ENCODE measurements at places on chromosomes 13 and 19.

DNA sequence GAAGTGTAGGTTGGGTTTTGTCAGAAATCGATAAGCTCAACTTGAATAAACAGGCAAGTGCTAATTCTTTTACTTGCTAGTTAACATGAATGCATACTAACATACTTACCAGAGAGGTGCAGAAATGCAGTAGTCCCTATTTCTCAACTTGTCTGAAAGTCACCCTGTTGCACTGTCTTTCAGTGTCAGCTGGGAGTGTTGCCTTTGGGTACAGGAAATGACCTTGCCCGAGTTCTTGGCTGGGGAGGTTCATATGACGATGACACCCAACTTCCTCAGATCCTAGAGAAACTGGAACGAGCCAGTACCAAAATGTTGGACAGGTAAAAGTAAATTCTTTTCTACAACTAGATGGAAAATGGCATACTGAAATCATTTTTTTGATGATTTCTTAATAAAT, 103.5 kb upstream of the AKAP11 start:
- no peak for DNase-seq

DNA sequence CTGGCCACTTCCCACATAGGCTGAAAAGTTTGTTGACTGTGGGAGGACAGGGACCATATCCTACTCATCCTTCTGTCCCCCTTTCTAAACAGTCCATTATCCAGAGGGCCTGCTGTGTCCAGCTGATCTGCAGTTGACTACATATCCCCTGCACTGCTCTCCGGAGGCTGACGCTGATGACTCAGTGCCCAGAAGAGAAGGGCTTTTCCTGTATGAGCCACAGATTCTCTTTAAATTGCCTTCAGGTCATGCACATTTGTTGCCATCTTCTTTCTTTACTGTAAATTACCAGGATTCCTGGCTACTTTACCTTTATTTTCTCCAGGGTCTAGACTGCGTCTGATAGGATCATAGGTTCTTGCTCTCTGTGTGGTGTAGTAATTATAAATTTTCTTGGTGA, 125.2 kb downstream of the LACC1 start:
- peak; percentile 63 for DNase-seq

GRCh38 chr19:36423925-36424324, 5.5 kb upstream of the ZFP82 start:
- no peak for DNase-seq

- no peak for DNase-seq
Observed at GRCh38 chr13:72368031-72368430, 359.4 kb downstream of the MZT1 start.

DNA sequence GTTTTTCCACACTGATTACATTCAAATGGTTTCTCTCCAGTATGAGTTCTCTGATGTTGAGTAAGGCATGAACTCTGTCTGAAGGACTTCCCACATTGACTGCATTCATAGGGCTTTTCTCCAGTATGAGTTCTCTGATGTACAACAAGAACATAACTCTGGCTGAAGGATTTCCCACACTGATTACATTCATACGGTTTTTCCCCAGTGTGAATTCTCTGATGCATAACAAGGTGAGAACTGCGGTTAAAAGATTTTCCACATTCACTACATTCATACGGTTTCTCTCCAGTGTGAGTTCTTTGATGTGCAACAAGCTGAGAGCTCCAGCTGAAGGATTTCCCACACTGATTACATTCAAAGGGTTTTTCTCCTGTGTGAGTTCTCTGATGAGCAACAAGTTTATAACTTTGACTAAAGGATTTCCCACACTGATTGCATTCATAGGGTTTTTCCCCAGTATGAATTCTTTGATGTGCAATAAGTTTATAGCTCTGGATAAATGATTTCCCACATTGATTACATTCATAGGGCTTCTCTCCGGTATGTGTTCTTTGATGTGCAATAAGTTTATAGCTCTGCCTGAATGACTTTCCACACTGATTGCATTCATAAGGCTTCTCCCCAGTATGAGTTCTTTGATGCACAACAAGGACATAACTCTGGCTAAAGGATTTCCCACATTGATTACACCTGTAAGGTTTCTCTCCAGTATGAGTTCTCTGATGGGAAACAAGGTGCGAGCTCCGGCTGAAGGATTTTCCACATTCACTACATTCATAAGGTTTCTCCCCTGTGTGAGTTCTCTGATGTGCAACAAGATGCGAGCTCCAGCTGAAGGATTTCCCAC, 23.5 kb downstream of the ZNF180 start:
- DNase-seq, result peak; percentile 22

DNA sequence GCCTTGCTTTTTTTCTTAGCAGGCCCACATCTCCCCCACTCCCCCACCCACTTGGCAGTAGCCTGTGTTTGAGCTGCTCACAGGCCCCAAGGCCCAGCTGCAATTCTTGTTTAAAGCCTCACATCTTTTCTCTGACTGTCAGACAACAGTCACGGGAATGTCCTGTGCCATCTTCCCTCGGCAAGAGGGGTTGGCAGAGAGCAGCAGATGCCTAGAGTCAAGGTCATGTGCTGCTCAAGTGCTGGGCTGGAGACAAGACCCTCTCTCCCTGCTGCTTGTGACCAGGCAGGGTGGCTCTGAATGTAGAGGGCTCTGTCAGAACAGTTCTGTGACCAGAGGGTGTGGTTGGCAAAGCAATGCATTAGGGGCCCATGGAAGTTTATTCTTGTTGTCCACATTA, 47.4 kb downstream of the BBC3 start:
- no peak for DNase-seq

DNA sequence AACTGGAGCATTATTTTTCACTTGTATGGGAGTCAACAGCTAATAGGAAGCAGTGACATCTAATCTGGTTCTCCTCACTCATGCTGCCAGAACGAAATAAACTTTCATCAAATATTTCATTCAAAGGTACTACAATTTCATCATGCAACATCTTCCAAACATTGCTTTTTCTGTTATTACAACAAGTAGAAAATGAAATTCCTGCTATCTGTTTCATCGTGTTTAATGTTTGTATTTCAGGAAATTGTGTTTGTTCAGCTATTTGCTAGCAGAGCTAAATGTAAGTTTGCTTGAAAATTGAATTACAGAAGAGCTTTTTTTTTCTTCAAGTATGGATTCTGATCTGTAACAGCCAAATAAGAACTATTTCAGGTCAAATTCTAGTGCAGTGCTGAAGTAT, 90.1 kb downstream of the SLITRK6 start:
- DNase-seq, result peak; percentile 21

DNA sequence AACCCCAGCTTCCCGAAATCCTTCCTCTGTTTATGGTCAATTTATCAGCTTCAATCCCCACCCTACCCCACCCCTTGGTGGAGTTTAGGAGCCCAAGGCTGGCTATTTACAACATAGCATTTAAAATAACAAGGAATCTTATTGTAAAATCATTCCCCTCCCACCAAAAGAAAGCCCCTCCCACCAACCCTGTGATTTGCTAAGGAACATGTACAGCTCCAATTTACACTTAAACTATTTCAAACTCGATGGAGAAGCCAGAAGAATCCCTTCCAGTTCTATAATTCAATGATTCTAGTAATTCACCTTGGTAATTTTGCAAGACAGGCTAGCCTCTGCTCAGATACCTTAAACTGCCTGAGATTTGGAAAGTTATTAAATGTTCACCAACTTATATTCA, 3.0 kb downstream of the LATS2 start:
- DNase-seq, result no peak

DNA sequence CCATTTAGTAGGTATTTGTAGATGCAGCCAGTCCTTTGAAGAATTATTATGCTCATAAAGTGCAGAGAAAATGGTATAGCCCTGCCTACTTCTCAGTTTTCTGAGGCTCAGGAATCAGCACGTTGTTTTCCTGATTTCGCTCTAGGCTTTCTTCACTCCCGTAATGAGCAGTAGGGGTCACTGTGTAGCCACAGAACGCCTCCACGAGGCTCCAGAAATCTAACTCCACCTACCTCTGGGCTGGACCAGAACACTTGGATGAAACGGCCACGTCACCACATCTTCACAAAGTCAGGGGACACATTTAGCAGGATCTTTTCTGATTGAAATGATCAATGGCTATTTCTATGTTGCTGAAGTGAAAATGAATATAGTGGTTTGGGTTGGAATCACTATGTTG, 49.8 kb upstream of the GTF3A start:
- peak; percentile 80 for DNase-seq

DNA sequence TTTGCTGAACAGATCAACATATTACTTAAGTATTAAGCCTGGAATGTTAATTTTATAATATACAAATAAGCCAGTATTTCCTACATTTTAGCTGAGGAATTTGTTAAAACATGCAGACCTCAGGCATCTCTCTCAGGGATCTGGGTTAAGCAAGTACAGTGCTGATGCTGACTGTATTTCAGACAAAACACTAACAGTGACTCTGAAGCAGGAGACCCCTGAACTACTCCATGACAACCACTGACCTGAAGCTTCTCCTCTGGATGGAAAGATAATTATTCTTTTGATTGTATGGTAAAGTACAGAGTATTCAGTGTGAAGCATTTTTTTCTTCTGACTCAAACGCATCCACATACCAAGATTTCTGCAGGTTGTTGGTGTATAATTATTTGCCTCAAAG, 680.8 kb downstream of the LIG4 start:
- DNase-seq, result no peak

- no peak for DNase-seq
Observed at GRCh38 chr19:5971714-5972354, 6.1 kb downstream of the RANBP3 start.

DNA sequence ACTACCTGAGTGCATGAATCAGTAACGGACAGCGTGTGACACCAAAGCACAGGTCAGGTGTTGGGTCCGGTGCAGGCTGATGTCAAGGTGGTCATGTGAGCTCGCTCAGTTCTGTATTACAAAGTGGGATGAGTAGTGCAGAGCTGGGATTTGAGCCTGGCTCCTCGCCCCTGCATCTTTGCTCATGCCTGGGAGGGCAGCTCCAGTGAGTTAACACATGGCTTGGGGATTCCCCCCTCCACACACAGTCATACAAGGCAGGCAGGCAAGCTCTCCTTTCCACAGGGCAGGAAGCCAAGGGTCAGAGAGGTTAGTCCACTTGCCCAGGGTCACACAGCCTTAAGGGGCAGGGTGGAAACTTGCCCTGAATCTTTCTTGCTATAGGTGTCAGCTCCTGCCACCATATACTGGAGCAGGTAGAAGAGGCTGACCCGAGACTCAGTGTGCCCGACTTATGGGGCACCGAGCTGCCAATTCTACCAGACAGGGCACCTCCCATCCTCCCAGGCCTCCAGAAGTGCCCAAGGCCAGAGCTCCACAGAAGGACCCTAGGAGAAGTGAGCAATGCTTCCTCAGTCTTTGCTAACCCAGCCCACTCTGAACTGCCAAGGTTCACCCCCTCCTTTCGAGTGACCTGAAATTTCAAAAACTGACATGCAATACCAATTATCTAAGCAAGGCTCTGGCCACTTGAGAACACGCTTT, 35.4 kb downstream of the ZNF787 start:
- no peak for DNase-seq

DNA sequence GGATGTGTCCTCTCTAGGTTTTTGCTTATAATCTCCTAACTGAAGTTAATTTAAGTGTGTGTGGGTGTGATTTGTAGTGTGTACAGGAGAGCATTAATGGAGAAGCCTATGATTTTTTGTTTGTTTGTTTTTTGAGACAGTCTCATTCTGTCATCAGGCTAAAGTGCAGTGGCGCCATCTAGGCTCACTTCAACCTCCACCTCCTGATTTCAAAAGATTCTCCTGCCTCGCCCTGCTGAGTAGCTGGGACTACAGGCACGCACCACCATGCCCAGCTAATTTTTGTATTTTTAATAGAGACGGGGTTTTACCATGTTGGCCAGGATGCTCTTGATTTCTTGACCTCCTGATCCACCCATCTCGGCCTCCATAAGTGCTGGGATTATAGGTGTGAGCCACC, 20.6 kb downstream of the ZNF701 start:
- DNase-seq, result no peak

DNA sequence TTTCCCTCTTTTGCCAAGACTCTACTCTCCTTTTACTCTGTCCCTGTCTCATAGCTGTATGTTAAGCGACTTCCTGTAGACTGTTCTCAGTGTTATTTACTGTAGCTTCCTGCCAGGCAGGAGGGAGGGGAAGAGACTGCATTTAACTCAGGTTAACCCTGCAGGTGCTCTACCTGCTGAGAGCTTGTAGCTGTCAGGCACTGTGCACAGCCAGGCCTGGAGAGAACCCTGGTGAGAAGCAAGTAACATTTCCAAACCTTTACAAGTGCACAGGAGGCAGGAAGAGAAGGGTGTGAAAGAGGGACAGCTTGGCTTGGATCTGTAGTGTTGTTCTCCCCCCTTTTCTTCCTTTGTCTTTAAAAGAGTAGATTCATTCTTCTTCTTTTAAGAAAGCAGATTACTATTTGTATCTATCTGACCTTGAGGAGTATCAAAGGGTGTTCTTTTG, 167.1 kb downstream of the LMO7 start:
- no peak for DNase-seq

DNA sequence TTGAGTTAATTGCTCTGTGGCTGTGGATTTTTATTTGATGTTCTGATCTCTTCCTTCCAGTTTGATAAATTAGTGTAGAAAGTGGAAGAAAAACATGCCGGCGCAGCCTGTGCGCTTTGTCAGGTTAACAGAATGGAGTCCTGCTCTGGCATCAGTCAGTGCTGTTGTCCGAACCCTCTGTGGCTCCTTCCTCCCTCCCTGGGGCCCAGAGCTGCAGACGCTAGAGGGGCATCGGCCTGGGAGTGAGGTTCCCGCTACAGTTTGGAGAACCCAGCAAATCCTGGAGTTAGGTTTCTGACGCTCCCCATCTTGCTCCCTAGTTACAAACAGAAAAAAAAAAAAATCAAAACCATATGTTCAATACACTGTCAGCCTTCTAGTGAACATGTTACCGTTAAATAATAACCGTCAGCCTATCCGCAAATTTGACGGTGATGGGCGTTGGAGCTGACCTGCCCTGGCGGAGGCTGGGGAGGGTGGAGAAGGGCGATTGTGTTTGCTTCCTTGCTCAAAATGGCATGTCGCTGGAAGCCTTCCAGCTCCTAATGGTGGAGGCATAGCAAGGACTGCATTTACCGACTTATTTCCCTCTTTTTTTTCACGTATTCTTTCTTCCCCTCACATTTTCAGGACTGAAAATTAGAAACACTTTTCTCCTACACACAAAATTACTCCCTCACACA, 13.6 kb downstream of the MBNL2 start:
- DNase-seq, result peak; percentile 58

DNA sequence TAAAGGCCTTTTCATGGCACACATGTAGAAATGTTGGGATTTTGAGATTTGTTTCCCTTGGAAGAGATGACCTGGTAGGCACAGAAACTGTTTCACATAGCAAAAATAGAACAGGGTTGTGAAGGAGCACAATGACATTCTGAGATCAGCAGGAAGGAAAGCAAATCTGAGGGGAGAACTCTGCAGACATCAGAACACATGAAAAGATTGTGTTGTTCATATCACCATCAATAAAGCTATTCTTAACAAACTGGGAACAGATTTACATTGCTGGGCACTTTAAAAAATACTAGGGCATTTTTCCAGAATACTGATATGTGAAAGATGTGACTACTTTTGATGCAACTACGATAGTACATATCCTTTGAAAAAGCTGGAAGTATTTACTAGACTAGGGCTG, 481.7 kb downstream of the MYO16 start:
- no peak for DNase-seq

DNA sequence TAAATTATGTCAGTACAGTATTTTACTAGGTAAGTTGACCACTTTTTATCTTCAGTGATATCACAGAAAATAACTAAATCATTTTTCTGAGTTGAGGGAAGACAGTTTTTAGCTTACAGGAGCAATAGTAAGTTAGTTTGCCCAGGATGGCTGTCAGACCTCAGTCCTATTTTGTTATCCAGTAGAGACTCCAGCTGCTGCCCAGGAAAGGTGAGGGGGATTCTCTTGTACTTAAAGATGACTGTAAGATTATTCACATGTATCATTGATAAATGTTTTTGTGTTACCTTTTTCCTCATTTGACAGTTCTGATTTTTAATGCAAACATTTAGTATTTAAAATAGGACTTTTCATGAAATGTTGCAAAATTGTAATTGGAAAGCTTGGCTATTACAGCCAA, 14.5 kb upstream of the GPR183 start:
- no peak for DNase-seq
